ENCODE measurements at places on chromosomes 7 and 10.

GRCh38 chr7:24334012-24334411, 50.0 kb downstream of the NPY start:
- DNase-seq, result no peak

DNA sequence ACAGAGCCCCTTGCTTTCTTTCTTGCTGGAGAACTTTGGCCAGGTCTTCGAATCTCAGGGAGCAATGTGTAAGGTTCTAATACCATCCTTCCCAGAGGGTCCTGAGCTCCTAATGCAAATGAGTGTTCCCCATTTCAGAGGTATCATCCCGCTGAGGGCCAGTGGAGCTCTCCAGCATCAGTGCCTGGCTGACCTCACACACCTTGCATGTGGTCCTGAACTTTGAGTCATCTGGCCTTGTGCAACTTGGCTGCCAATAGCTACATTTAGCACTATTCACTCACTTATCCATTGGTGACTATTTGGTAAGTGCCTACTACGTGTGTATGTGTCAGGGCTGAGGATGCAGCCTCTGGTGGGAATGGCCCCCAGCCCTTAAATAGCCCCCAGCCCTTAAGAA, 48.4 kb upstream of the HABP2 start:
- no peak for DNase-seq

GRCh38 chr10:120765226-120765803, 85.8 kb upstream of the WDR11 start:
- no peak for DNase-seq

DNA sequence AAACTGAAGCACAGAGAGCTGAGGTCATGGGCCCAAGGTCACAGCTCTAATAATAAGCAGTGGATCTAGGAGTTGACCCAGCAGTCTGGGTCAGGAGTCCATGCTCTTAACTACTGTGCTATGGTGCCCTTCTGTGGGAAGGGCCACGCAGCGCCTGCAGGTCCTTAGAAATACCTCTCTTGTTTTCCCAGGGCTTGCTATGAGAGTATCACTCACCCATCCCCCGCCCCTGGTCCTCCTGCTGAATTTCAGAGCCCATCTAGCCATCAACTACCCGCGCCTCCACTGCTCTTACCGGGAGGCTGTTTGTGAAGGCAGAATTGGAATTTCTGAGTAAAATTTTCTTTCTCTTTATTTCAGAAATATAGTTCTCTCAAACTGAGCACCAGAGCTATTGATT, 27.3 kb upstream of the CRHR2 start:
- DNase-seq, result no peak

All from right renal cortex interstitium (tissue), 3 donors.